ENCODE measurements at places on chromosomes 12 and 14.

DNA sequence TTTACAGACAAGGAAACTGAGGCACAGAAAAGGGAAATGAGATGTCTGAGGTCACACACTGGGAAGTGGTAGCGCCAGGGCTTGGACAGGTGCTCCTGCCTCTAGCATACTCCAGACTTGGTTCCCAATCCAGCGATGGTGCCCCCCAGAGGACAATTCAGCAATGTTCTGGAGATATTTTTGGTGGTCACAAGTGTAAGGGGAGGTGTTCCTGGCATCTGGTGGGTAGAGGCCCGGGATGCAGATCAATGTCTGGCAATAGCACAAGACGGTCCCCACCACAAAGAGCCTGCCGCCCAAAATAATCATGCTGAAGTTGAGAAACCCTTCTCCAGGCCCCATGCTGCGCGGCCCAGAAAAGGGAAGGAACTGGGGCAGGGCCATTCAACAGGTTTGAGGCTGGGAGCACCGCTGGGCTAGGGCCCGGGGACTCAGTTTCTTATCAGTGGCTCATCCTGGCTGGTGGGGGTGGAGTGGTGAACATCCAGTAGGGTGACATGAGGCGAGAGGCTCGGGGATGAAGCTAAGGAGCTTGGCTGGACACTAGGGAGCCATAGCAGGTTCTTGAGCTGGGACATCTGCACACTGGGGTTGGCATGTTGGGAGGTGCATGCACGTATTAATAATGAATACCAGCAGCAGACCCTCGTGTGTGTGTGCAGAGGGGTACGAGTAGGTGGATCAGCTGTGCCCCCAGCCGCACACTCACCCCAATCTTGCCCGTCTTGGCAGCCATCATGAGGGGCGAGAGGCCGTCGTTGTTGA, 35.1 kb downstream of the TRPV4 start:
- DNase-seq = no peak

DNA sequence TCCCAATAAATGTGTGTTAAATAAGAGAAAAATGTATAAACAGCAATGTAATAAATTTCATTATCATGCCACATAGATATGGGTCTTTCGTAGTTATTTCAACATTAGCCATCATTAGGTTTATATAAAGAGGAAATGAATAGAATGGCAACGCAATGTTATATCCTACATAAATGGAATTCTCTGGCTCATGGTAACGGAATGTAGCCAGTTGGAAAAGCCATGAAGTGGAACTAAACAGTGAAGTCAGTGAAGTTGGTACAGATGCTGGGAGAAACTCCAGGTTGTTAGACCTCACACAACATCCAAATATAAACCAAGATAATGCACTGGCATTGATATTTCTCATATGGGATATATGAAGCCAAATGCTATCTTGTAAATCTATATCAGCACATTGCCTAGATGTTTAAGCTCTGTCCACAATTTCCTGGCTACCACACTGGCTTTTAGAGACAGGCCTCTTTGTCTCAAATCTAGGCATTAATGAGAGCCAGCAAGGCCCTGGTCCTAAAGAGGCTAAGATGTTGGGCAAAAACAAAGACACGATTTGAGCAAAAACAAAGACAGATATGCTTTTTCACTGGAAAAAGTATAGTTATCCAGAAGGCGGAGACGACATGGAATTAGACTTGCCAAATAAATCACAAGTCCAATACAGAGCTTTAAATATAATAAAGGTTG, 861.0 kb downstream of the RPS29 start:
- no peak for DNase-seq

DNA sequence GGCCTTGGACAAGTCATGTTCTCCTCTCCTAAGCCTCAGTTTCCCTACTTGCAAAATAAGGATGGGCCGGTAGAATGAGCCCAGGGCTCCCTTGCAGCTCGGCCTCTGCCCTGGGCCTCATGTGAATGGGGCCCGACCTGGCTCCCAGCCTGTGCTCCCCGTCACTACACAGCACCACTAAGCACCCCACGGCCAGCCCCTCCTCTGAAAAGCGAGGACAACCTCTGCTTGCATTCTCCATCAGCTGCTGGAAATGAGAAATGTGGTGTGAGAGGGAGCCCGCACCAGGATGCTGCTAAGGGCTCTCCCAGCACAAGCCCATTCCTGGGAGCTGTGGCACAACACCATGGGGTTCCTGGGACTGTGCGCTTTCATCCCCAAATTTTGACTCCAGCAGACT, 10.2 kb downstream of the SLC25A47 start:
- no peak for DNase-seq

- no peak for DNase-seq
These were observed 96.1 kb downstream of the CRADD start for GRCh38 chr12:93773122-93773871.

DNA sequence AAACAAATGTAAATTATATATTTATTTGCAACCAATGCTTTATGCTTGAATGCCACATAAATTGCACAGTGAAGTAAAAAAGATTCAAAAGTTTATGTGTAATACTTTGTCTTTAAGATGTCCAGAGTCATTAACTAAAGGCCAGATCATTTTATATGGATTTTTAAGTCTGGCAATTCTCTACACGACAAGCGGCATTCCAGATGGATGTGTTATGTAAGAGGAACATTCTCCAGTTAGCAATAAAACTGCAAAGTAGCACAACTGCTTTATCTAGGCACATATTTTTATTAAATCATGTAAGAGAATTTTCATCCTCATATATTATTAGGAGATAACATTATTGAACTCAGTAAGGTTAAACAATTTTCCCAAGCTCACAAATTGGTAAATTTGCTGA, 1717.7 kb upstream of the SEL1L start:
- DNase-seq = no peak

DNA sequence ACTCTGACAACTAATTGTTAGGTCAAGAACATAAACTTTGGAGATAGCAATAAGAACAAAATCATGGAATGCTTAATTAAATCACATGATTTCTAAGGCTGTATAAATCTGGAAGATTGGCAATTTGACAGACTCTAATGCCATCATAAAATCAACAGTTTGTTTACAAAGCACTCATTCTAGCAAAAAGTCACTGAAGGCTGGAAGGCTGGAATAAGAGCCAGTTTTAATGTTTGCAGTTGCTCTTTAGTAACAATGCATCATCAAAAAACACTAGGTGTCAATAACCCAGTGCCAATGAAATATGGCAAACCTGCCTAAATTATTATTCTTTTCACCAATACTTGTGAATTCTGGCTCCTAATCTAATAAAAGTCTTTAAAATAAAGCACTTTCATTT, 65.0 kb downstream of the NUMB start:
- DNase-seq = no peak

DNA sequence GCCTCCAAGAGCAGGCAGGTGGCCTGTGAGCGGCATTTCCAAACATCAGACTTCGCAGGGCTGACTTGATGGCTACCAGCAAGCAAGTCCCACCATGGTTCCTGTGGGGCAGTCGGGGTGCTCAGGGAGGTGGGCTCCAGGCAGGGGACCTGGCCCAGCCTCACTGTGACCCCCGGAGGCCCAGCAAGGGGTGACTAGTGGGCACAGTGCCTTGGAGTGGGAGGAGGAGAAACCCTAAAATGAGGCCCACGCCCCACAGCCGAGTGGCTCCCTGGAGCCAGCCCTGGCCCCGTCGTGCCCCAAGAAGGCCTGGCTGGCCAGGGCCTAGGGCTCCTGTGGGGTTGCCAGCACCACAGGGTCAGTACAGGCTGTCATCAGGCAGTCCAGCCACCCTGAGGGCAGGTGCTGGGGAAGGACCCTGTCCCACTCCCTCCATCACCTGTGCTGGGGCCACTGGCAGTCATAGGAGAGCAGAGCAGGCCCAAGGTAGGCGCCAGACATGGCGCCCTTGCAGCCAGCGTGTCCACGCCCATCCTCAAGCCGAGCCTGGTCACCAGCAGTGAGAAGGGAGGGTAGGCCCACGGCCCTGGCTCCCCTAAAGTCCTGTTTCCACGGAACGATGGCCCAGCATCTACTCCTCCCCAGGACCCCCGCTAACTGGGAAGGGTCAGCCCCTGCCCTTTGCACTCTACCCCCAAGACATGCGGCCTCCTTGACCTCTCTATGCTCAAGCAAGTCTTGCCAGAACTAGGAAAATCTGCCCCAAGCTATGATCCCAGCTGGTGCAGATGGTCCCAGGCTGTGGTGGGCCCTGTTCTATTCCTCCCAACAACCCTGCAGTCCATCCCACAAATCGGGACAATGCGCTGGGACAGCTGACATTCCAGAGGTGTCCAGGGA, 144.2 kb upstream of the C14orf180 start:
- DNase-seq = no peak

DNA sequence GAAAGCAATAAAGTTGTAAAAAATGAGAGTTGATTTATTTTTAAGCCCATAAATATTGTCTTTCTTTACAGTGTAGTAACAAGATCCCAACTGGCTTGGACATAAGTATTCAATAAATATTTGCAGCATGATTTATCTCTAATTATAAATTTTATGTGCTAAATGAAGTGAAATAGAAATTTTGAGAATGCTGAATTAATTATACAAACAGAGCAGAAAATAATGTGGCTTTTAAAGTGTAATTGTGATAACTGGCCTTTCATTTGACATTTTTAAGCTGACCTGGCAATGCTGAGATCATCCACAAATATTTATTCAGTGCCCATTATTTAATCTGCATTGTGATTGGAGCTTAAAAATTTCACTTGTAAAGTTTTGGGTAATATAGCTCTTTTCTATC, 201.6 kb upstream of the NAV3 start:
- DNase-seq = no peak

DNA sequence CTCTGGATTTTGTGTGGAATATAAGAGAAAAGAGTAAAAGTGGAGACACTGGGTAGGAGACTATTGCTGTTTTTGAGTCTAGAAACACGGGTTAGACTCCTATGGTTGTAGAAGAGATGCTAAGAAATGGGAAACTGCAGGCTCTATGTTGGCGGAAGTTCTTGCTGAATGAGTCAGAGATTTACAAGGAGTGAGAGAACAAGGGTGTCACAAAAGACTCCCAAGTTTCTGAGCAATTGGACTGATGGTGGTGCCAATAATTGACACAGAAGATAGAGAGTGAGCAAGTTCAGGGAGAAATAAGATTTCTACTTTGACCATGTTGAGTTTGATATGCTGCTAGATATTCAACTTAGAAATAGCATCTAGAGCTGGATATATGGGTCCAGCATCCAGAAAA, 2.6 kb upstream of the PRKD1 start:
- DNase-seq = no peak

GRCh38 chr14:90844321-90844720, 28.1 kb upstream of the TTC7B start:
- DNase-seq = no peak

- no peak for DNase-seq
These were observed 13.4 kb upstream of the PCNX1 start for GRCh38 chr14:70893858-70894291.

DNA sequence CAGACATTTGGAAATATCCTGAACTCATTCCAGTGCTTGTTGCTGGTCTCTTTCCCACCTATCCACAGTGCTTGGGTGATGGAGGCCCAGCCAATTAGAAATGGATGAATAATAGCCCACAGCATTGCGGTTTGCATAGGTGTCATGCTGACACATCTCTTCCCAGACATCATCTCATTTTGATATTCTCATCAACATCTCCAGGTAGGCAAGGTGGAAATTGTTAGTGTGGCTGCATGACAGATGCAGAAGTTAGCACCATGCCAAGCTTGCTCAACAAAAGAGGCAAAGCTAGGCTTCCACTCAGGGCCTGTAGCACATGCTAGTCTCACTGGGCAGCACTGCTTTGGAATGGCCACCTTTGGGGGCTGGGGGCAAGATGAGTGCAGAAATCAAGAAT, 1118.9 kb downstream of the VRK1 start:
- DNase-seq = no peak

DNA sequence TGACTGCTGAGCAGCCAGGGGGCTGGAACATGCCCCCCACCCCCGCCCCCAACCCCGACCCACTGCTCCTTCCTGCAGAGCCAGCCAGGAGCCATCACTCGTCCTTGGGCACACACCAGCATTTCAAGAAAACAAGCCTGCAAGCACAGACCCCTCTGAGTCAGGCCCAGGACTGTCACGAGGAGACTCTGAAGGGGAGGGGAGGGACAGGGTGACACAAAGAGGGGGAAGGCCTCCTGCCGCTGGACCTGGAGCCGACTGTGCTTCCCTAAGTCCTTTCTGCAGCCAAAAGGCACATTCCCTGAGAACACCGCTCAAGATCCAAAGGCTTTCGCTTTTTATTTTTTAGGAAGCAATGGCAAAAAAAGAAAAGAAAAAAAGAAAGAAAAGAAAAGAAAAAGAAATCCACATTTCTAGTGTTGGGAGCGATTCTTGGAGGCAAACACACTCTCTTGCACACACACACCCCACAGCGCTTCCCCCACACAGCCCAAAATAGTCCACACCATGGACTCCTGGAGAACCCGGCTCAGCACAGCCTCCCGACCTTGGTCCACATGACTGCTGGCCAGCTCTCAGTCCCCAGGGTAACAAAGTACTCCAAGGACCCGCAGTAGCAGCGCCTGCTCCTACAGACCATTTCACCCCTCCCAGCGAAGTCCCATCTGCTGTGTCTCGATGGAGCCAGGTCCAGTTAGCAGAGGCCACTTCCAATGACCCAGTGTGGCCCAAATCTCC, 101.7 kb downstream of the DPF3 start:
- DNase-seq = no peak

- no peak for DNase-seq
These were observed 31.6 kb downstream of the KCNC2 start for GRCh38 chr12:75177997-75178396.

- DNase-seq = no peak
These were observed 110.2 kb downstream of the RASSF9 start for GRCh38 chr12:85725991-85726390.

DNA sequence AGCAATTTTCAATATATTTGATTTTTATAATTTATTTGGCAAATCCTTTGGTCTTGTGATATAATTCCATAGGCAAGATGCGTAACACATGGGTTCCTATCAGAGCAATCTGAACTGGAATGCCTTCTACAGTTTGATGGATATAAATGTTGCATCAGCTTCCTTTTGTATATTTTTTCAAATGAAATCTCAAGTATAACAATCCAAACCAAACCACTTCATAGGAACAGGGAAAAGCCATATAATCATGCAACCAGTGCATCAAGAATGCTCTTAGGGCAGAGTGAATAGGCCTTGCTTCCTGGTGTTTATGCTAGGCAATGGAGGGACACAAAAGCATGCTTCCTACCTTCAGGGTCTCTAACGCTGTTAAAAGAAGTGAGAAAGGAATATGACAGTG, 34.5 kb downstream of the EFCAB11 start:
- no peak for DNase-seq

DNA sequence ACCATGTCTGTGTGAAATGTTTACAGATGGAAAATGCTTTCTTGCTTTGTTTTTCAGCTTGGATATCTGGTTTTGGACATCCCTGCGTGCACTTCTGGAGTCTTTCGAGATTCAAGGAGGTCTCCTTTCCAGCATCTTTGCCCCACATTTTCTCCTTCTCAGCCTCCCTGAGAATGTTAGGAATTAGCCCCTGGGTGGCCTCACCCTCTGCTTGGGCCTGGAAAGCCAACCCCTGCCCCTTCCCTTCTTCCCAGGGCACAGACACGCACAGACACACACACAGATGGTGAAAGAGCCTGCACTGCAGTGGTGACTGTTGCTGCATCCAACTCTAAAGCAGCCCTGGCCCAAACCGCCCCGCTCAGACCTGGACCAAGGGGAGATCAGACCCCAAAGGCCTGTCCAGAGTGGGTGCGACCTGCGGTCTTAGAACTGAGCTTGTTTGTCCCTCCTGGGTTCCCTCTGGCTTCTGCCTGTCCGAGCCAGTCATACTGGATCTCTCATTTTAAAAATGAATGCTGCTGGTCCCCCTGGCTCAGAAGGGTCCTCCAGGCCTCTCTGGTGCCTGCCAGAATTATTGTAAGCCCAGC, 8.7 kb upstream of the NCOR2 start:
- DNase-seq = no peak
